Suprapubic skin (tissue), 4 donors: ENCODE measurements at places on chromosomes 2 and 18.

DNA sequence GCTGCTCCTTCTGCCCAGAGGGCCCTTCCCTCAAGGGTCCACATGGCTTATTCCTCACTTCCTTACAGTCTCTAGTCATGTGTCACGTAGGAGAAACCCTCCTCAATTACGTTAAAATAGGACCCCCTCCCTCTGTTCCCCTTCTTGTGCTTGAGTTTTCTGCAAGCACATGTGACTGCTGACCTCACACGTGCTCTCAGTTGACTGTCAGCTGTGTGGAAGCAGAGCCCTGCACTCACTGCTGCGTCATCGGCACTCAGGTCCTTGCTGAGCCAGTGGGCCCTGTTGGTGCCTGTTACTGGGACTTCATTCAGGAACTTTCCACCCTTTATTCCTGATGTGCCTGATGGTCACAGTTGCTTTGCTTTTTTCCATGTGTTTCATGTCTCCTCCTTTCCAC is 11.1 kb downstream of the ATG16L1 start:
- no peak for DNase-seq

GRCh38 chr18:45253973-45254708 is 361.1 kb upstream of the SLC14A2 start:
- no peak for DNase-seq

DNA sequence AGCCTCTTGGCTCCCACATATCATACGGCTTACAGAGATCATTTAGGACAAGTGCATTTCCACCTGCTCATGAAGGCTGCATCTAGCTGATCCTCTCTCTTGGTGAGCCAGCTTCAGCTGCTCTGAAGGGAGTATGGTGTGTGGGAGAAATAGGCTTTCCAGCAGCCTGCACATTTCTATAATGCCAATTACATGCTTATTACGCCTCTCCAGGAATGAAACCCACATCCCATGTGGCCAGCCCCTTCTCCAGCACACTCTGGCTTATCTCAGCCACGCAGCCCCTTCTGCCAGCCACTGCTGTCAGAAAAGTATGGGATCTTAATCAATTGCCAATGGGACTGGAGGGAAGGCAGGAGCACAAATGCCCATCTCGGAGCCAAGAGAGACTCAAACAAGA is 117.5 kb downstream of the GALNT14 start:
- no peak for DNase-seq

- DNase-seq = no peak
Observed at GRCh38 chr2:154466226-154466625, 232.3 kb upstream of the KCNJ3 start.

- no peak for DNase-seq
Observed at GRCh38 chr18:78071166-78071710, 821.6 kb downstream of the GALR1 start.

- DNase-seq = no peak
Observed at GRCh38 chr18:6639305-6639704, 90.2 kb upstream of the ARHGAP28 start.

DNA sequence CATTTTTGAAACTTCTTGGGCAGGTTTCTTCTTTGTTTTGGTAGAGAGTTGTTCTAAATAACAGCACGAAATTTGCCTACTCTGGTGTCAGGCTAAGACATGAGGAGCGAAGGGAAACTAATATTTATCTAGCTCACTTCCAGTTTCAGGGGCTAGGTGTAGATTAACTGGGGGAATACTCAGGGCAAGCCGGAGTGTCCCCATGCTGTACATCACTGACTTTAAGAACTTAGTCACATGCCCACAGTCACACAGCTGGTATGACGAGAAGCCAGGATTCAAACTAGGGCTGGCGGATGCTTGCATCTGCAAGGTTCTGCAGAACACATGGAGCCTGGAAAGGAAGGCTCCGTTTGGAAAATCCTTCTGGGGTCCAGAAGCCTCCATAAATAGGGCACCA is 133.3 kb downstream of the ALPK2 start:
- DNase-seq = no peak

DNA sequence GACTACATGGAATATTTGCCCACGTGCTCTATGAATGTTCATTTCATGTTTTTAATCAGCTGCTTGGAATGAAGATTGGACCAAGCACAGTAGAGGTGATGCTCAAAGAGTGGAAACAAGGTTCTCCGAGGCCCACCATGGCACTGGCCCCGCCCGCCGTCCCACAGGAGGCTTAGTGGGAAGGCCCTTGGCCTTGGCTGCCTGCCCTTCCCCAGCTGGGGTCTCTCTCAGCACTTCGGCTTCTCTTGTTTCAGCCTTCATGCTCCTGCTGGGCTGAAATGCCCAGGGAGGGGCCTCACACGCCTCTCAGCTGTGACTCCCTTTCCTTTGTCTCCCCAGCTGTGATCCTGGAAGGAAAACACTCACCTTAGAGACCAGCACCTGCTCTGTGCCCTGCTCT is 833.2 kb downstream of the GALR1 start:
- DNase-seq = no peak

DNA sequence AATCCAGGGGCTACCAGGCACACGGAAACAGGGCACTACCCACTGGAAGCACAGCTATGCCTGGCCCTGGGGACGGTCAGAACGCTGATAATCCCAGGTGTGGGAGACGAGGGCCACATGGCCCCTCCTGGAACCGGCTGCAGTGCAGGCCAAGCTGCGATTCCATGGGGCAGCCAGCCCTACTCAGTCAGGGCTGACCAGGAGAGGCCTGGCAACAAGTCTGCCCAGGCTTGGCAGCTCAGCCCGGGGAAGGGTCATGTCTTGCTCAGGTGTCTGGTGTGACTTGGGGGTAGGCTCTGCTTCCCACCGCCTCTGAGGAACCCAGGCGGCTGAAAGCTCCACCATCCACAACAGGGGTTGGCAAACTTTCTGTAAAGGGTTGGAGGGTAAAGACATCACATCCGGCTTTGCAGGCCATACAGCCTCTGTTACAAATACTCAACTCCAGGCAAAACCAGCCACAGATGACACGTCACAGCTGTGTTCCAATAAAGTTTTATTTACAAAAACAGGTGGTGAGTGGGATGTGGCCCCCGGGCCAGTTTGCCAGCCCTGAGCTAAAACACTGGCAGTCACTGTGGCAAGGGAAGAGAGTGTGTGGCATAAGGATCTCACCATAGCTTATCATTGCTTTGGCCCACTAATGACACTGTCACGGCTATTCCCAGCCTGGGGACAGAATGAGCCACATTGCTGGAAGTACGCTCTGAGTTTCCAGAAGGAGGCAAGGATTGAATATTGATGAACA is 85.2 kb downstream of the NDUFA10 start:
- peak; percentile 14 for DNase-seq

DNA sequence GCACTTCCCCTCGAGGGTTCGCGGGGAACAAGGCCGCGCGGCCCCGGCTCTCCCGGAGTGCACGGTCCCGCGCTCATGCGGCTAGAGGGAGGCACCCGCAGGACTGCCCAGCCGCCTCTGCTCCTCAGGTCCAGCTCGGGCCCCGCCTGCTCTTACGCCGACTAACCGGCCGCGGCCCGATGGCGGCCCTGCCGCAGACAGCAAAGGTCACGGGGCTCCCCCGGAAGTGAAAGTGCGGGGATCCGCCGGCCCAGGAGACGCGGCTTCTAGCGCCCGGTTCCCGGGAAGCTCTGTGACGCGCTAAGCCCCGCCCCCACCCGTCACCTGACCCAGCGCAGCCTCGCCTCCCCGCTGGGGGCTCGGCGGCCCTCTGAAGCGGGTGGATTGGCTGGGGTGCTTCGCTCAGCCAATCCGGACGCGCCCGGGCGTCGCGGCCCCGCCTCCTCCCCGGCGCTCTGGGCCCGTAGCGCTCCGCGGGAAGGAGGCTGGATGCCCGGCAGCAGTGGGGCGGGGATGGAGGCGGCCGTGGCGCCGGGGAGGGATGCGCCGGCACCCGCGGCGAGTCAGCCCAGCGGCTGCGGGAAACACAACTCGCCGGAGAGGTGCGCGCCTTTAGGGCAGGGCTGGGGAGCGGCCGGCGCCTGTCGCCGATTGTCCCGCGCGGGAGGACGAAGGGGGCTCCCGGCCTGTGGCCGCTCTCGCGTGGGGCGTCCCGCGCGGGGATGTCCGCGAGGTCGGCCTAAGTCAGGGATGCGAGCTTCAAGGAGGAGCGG is at the start of gene SCLY:
Gene SCLY, plus strand, starts transcription at position 460 of the 773 bp plus-strand sequence. Its CDS starts 54 bp downstream, at position 514.
- DNase-seq = peak; percentile 98

DNA sequence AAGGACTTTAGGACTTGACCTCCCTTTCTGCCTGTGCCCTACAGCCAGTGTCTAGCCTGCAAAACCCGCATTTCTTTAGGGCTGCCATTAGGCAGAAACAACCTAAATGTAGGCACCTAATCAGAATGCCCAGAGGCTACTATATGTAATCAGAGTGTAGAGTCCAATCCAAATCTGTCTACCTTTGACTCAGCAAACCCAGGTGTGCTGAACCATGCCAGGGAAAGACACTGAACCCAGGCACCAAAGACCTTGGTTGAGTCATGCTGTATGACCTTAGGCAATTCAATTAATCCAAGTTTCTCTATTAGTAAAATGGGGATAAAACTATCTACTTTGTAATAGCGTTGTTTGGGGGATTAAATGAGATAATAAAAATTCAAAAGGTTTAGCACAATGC is 20.7 kb downstream of the CAPN14 start:
- no peak for DNase-seq

DNA sequence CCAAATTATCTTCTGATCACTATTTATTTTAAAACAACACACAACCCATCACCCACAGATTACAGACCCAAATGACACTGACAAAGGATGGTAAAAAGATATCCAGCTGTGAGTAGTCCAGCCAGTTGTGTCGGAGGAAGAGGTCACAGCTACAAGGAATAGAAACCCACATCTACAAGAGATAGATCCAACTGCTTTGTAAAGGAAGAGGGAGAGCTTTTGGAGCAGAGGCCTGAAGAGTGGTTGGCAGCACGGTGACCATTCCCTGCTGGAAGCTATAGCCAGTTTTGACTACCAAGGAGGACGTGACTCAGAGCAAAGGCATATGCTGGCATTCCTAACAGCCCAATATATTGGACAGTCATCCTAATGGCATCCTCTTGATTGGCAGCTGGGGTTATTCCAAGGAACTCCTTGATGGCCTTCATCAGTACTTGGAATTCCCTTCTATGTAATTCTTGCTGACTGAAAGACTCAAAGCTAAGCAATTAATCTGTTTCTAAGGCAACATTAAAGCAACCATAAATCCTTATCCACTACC is 17.1 kb downstream of the SLC8A1 start:
- no peak for DNase-seq

GRCh38 chr2:195505701-195506100 is 151.3 kb upstream of the SLC39A10 start:
- no peak for DNase-seq

DNA sequence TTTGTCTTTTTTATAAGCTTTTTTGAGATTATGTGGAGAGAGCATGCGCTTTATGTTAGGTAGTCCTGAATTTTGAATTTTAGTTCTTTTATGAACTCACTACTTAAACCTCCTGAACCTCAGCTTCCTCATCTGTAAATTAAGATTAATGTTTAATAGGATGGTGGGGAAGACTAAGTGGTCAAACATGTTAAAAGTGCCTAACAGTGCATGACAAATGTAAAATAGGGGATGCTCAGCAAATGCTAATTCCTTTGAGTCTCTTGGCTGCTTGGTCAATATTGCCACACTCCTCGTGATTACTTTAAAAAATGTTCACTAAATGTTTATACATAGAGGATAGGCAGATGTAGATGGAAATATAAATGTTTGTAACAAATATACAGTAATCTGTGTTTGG is 6.8 kb downstream of the BIRC6 start:
- DNase-seq = no peak

DNA sequence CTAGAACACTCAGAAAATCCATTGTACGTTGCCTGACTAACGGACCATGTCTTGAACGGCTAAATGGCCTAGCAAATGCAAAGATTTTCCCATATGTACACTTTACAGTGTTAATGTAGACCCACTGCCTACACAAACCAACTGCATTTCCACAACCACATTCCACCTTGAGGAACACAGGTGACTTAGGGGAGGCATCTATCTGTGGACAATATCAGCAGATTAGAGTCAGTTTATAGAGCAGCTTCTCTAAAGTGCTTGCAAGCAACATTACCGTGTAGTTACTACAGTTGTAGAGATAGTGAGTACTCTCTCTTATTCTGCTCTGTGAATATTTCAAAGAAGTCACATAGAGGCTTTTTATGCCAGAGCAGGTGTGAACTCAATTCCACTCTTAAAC is 139.6 kb downstream of the TCF4 start:
- DNase-seq = no peak

GRCh38 chr2:224922142-224922727 is 120.0 kb downstream of the DOCK10 start:
- no peak for DNase-seq

DNA sequence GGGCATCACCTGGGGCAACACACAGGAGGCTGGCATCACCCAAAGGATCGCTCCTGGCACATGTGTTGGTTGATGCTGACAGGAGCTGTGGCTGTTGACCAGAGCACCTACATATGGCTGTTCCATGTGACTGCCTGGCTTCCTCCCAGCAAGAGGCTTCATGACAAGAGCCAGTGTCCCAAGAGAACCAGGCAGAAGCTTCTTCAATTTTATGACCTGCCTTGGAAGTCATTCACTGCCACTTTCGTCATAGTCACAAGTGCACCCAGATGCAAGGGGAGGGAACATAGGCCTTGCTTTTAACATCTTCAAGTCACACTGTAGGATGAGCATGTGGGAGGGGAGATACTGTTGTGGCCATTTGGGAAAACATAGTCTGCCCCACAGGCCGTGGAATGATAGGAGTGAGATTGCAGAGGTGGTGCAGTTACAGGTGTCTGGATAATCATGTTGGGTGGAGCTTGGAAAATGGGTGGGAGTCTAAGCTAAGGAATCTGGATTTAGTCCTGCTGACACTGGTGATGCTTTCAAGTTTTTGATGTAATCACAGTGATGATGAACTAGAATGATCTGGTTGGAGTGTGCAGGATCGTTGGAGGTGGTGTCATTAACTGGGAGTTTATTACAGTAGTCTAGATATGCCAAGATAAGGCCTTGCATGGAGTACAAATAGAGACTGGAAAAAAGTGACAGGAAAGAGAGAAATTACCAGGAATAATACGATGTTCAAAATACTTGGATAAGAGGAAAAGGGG is 107.0 kb downstream of the RAPGEF4 start:
- no peak for DNase-seq

DNA sequence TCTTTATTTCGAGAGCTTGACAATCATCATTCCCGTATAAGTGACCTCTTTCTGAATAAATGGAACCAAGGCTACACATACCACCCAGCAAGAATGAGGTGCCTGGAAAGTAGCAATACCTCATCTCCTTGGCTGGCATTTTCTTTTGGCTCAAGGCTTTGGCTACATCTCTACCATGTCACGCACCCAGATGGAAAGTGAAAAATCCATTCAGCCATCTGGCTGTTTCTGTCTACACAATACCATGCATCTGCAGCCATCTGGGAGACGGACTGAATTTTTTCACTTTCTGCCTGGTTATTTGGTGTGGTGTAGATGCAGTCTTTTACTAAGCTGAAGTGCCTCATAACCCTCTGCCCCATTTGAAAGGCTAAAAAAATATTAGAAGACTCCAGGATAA is 566.9 kb downstream of the BCL11A start:
- no peak for DNase-seq

- no peak for DNase-seq
Observed at GRCh38 chr18:61064911-61065310, 268.3 kb upstream of the CDH20 start.
